Stimulated activated CD4-positive, alpha-beta T cell treated with anti-CD3 and anti-CD28 coated beads, Interleukin-4, amount 100 ng/mL, for 48 hours (primary cell): ENCODE measurements at places on chromosomes 1 and 21.

DNA sequence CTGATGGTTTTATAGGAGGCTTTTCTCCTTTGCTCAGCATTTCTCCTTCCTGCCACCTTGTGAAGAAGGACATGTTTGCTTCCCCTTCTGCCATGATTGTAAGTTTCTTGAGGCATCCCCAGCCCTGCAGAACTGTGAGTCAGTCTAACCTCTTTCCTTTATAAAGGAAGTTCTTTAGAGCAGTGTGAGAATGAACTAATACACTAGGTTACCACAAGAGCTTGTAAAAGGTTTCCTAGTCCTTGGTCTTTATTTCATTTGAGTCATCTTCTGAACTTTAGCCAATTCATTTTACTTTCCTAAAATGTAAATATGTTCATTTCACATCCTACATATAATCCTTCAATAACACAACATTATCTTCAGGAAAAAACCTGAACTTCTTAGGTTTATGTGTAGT is 365.3 kb downstream of the HHIPL2 start:
- no peak for DNase-seq

- DNase-seq, result no peak
Measured at GRCh38 chr1:182587666-182588499, 1.2 kb downstream of the RNASEL start.

GRCh38 chr1:19360843-19361610 is 48.9 kb downstream of the SLC66A1 start:
- DNase-seq, result no peak

- no peak for DNase-seq
Measured at GRCh38 chr1:13951793-13952751, 252.1 kb downstream of the PRDM2 start.

DNA sequence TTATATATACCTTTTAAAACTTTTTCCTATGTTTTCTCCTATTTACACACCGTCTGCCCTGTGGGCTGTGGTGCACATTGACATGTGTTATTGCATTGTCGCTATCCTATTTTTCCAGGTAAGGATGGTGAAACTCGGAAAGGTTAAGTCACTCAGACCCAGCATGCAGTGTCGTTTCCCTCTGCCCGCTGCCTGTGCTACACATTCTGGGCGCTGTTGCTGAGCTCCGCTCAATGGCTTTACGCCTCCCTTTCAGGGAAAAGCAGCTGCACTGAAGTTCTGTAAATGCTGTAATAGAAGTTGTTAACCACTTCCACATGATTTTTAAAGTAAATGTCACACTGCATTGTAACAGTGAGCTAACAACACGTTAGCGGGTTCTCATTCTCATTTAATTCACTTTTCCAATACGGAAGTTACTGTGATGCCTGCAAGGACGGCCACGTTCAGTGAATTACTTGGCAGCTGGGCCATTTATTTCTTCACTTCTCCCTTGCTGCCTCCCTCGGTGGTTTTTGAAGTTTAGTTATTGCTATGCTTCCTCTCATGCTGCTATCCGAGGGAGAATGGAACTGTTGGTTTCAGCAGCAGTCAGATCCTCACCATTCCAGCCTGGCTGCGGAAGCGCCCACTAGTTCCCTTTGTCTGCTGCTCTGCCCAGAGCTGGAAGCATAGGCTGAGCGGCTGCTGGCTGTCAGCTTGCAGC is 288.7 kb downstream of the SPATA17 start:
- DNase-seq, result no peak

DNA sequence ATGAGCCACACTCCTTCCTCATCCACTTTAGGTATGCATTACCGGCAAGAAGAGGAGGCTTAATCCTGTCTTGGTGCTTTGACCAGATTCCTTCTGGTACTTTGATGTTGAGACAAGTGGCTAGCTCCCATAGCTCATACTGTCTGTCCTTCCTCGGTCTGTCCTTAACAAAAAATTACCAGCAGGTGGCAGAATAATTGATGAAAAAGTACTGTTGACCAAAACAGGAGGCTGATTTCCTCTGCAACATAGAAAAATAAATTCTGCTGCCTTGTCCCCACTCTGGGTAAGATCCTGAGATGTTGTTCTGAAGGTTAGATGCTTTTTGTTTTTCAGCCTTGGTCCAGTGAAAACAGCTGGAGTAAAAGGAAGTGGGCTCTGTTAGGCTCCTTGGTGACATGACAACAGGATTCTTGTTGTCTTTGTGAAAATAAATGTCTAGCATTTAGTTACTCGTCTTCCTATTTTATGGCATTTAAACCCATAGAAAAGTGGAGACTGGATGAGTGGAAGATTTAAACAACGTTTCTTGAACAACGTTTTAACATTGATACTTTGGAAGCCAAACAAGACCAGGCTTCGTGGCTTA is 11.2 kb upstream of the HJV start:
- DNase-seq, result no peak
